ENCODE measurements at places on chromosomes 11 and 22. TPM values are rescaled to one million over a fixed set of nuclear protein-coding genes. Genes with fewer than 3 reads are reported as not detected.

The CWF19L2 gene
- total RNA-seq = 10.7 TPM

The F2 gene
- total RNA-seq = not detected

The PNPLA3 gene
- 3.6 TPM for total RNA-seq

The SULT4A1 gene
- total RNA-seq = under 0.01 TPM

The JHY gene
- 2.1 TPM for total RNA-seq

The EI24 gene
- 107 TPM for total RNA-seq
